ENCODE measurements at places on chromosomes 16 and 17.

DNA sequence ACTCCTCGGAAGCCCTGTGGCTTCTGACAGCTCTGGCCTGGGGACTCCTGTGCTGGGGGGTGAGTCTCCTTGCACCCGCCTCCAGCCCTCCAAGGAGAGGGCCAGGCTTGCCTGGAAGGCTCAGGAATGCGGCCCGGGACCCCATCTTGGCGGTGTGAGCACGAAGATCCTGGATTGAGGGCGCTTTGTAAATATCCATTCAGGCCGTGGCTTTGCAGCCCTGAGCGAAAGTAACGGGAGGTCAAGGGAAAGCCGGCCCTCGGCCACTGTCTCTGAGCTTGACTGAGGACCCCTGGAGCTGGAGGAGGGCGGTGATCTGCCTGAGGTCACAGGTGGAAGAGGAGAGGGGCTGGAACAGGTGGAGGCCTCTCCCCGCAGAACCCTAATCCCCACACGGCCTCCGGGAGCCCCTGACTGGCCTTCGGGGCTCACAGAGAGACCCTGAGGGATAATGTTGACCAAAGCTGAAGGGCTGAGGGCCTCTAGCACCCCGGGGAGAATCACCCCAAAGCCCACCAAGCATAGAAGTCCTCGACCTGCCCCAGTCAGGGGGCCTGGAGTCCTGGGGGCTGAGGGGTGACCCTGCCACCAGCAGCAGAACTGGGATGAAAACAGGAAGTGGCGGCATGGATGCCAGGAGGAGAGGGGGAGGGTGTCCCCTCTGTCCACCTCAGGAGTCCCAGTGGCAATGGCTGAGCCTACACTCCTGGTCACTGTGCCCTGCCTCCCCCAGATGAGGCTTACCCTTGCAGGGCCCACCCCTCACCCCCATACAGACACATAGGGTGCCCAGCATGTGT, 8.3 kb upstream of the RASD1 start:
- no peak for DNase-seq

GRCh38 chr17:4433515-4434031, at the start of gene SPNS3:
TSS of gene SPNS3 (plus strand) at chr17:4433940. CDS start at chr17:4433968, 28 bp downstream.
- no peak for DNase-seq

GRCh38 chr16:73058616-73059409, 10.9 kb upstream of the ZFHX3 start:
- DNase-seq, result no peak

- DNase-seq, result no peak
Measured at GRCh38 chr17:73657473-73658116, 13.3 kb upstream of the SDK2 start.

- DNase-seq, result no peak
Measured at GRCh38 chr17:49456183-49456965, 38.7 kb upstream of the NGFR start.

DNA sequence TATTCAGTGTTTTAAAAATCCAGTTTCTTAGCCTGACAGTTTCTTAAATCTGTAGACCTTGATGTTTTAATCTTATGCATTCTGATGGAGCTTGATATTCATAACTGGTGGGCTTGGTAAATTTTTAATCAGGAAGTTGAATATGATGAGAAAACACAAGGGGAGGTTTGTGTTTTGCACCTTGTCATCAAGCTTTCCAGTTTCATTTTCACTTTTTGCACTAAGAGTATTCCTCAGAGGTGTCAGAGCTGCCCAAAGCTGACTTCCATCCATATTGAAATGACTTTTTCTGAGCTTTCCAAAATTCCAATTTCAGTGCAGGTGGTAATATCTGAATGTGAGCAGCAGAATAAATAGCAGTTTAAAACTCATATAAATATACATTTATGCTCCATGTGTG, 555.0 kb upstream of the RBFOX1 start:
- DNase-seq, result no peak
